ENCODE measurements at places on chromosomes 5 and 9.
A peak's percentile ranks its signal among the peaks of the same experiment; 100 is the strongest.

DNA sequence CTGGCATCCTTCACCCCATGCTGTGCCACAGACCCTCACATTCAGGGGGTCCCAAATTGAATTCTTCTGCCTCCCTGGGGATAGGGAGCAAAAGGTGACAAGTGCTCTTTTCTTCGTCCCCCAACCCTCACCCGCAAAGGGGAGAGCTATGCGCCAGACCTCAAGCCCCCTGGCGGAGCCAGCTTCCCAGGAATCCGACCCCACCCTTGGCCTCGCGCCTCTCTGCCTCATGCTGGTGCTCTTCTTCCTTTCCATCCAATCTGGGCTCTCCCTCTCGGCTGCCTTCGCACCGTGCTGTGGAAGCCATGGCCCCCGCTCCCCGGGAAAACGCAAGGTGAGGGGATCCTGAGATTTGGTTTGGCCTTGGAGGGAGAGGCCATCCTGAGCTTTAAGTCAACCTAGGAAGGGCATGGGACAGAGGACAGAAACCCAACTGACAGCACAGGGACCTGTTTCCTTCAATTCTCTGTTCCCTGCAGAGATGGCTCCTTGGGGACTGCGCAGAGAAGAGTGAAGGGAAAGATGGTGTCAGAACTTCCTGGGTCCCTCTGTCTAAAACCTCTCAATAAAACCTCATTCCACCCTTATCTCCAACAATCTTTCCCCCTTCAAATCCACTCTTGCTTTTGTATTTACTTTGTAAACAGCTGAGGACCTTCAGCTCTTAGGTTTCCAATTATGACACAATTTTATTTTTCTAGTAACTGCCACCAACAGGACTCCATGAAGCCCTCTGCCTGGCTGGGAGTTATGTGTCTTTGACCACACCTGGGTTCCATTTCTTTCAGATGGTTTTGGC, 36.3 kb upstream of the CRB2 start:
- DNase-seq = no peak

DNA sequence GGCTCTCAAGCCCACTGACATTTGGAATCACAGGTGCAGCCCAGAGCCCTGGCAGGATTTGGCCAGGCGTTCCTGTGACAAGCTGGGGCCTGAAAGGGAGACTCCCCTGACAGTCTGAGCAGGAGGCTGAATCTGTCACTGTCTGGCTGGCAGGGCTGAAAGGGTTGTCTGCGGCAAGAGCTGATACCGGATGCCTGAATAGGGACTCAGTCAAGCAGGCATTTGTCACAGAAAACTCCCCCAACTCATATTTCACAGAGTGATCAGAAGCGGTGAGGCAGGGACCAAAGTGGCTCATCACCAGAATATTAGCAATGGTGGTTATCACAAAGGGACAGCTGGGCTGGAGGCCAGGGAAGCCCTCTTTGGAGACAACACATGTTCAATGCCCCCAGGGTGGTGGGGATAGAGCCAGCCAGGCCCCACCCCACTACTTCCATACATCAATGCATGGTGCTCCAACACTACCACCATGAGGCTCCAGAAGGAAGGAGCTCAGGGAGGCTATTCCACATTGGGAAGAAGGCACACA, 295.5 kb downstream of the DTWD2 start:
- no peak for DNase-seq

GRCh38 chr5:75053304-75054133, 1.2 kb upstream of the GCNT4 start:
- peak; percentile 64 for DNase-seq

DNA sequence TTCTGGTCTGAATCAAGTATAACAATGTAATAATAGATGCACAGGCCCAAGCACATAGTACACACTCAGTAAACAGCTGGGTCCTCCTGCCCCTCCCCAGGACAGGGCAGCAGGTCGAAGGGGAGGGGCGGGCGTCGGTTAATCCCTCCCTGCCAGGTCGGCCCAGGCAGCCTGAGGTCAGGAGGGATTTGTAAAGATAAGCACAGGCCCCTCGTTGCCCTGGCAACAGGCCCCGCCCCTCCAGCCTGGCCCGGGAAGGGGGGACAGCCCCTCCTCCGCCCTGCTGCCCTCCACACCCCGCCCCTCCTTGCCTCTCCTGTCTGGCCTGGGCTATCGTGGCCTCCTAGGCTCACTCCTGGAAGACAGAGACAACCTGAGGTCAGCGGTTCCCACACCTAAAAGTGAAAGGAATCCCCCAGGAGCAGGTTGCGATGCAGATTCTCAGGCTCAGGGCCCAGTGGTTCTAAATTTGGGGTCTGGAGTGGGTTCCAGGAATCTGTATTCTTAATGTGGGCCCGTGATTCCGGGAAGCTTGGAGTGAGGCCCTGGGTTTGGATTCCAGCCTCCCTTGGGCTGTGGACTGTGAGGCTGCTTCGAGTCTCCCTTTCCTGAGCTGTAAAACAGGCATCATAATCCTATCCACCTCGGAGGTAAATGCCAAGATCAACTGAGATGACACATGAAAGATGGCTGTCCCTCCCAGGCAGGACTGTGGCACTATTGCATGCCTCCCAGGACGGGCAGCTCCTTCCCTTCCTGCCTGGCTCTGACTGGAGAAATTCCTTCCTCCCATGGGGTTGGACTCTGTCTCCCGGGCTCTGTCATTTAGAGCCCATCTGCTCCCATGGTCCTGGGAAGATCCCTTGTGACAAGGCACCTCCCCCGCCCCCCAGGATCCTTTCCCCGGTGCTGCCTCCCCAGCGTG, 4.4 kb downstream of the CRB2 start:
- peak; percentile 36 for DNase-seq

- DNase-seq = no peak
Observed at GRCh38 chr9:75754080-75754479, 136.4 kb upstream of the PCSK5 start.

GRCh38 chr9:108211411-108211955, 644.3 kb downstream of the ACTL7B start:
- no peak for DNase-seq

DNA sequence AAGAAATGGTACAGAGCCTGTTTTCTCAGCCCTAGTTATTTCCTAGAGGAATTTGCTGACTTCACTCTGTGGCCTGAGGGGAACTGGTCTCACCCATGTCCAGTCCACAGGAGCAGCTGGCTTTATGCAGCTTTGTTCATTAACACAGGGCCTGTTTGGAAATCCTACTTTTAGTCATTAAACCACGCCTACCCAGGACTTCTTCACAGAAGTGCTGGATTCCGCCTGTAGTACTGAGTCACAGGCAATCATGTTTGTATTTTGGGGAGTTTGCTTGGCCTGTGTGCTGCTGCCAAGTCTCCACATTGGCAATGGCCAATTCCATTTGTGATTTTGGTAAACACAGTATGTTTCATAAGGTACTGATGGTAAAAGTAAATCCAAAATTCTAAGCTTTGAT, 52.8 kb downstream of the CTNND2 start:
- no peak for DNase-seq

DNA sequence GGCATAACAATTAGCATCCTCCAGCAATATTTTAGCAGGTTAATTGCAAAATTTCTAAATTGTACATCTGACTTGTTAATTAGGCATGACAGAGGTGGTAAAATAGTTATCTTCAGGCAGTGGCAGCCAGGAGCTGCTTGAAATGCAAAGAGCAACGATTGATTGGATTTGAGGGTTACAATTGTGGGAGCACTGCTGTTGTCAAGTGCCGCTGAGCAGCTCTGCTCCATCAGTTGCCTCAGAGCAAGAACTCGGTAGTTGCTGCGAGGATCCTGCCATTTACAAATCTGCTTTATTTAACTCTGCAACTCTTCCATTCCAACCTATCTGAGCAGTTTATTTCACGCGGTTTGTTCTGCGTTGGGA, 12.6 kb downstream of the PBX3 start:
- no peak for DNase-seq

DNA sequence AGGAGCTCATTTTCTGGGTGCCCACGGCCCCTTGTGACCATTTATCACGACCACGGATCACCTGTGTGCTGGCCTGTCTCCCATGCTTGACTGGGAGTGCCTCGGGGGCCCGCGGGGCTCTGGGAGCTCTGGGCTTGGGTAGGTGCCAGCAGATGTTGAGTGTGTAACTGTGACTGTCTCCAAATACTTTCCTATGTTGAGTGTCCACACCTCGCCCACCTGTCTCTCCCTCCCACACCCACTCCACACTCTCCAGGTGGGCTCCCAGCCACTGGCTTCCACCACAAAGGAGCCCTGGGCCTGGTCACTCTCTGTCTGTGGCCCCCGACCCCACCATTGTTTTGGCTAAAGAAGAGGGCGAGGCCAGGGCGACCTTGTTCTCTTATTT, 196.4 kb downstream of the CDK5RAP2 start:
- no peak for DNase-seq

GRCh38 chr5:134791580-134791979, 33.0 kb downstream of the DDX46 start:
- DNase-seq = no peak

DNA sequence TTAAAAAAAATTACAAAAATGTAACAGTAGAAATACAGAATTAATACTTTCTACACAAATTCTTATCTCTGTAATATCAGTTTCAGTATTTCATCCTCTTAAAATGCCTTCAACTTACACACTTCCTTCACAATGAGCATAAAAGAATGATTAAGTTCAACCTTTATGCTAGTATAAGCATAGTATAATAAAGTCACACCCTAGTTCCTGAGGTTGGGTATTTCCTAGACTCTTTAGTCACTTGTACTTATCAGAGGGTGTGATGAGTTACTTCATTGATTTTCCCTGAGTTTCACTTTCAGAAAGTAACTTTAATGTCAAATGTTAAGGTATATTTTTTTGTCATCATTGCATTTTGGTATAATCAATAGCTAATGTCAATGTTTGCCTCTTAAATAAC, 302.4 kb downstream of the PDE4D start:
- no peak for DNase-seq

DNA sequence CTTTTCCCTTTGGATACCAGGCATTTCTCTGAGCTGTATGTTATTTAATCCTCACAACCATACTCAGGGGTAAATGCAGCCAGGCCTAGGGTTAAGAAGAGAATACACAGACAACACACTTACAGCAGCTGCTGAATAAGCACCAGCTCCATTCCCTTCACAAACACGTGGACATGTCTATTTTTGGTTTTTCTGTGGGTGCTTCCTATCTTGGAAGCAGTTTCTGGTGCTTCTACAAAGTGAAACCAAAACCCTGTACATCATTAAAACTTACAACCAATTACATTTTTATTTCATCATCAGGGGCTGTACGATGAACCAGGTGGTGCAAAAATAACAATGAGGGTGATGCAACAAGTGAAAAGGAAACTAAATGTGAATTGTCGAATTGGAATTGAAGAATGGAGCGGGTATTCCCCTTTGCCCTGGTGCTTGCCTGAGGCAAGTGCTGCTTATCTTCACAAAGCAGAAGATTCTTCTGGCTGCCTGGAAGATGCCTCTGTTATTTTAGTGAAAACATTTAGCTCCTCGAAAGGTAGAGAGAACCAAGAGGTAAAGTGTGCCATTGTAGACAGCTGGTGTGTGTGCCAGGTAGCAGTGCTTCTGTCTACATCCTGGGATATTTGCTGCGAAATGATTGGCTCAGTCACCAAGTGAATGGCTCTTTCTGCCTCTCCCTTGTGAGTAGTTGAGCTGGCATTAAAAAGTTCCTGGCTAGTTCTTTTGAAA, 18.6 kb upstream of the IFNB1 start:
- DNase-seq = peak; percentile 39

DNA sequence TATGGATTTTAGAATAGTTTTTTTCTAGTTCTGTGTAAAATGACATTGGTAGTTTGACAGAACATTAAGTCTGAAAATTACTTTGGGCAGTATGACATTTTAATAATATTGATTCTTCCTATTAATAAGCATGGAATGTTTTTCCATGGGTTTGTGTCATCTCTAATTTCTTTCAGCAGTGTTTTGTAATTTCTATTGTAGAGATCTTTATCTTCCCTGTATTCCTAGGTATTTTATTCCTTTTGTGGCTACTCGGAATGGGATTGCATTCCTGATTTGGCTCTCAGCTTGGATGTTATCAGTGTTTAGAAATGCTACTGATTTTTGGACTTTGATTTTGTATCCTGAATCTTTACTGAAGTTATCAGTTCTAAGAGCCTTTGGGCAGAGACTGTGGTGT, 420.4 kb downstream of the KIAA0825 start:
- no peak for DNase-seq

GRCh38 chr5:32083981-32084430, 90.1 kb downstream of the GOLPH3 start:
- DNase-seq = no peak

- no peak for DNase-seq
Observed at GRCh38 chr5:74549384-74549783, 91.1 kb downstream of the ENC1 start.

- DNase-seq = no peak
Observed at GRCh38 chr5:13348568-13348967, 595.9 kb downstream of the DNAH5 start.

DNA sequence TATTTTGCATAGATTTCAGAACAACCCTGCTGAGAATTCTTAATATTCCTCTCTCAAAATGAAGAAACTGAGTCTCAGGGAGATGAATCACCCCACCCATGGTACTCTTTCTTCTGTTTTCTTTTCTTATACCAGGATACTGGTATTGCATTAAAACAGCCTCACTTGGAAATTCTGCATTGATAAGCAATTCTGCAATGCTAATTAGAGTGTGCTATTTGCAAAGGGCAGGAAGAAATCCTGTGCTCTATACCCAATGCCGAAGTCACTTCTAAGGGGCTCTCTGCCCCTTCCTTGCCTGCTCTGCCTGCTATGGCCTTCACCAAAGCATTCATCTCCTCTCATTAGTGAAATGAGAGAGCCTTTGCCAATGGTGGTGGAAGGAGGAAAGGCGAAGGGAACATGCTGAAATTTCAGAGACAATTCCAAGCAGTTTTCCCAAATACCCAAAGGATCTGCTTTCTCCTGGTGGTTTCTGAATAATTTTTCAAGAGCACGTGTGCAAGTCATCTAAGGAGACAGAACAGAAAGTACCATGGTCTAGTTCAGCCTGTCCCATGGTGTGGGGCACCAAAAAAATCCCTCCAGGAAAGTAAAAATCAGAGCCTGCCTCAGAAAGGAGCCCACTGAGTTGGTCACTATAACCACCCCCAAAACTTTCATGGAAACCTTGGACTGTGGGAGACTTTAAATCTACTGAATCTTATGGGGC, 156.5 kb downstream of the PAPPA start:
- no peak for DNase-seq

DNA sequence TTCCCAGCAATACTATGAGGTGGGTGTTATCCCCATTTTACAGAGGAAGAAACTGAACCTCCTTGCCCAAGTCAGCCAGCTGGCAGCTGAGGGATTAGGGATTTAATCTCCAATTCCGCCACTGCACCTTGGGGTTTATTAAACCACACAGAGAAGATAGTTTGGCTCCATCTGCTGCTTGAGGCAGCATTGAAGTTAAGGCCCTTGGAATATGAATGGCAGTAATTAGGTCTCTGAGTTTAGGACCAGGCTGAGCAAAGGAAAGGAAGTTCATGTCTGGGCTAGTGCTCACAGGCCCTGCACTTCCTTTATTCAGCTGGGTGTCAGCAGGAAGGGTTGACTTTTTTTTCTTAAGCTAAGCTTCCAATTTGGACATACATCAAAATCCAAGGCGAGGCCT, 86.9 kb upstream of the GDNF start:
- no peak for DNase-seq

- peak; percentile 42 for DNase-seq
Observed at GRCh38 chr9:125558453-125559092, 148.4 kb downstream of the MAPKAP1 start.

- no peak for DNase-seq
Observed at GRCh38 chr5:148653291-148653835, 964 bp downstream of the HTR4 start.

GRCh38 chr5:144945503-144945902, 774.8 kb downstream of the KCTD16 start:
- DNase-seq = no peak

Measured in stimulated activated CD4-positive, alpha-beta T cell treated with anti-CD3 and anti-CD28 coated beads, Interleukin-1b, Interleukin-23, amount 100 ng/mL, for 48 hours (primary cell).